Urinary bladder (tissue), 4 donors: ENCODE measurements at places on chromosomes 5 and 9.

DNA sequence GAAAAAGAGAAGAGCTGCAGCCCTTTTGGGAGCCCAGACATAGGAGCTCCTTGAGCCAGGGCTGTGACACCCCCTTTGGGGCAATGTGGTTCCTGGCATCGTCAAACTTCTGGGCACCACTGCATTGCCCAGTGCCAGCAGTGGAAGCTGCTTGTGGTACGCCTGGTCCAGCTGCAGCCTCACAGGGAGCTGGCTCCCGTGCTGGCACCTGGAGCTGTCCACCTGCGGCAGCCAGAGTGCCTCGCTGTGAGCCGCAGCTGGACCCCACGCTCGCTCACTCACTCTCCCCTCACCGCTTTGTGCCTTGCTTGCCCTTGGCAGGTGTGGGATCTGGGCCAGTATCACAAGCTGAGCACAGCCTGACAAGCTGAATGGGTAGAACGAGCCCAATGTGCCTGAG, 1150.8 kb upstream of the CDH6 start:
- DNase-seq = no peak

GRCh38 chr5:148394587-148395019, 10.8 kb downstream of the FBXO38 start:
- DNase-seq = no peak

DNA sequence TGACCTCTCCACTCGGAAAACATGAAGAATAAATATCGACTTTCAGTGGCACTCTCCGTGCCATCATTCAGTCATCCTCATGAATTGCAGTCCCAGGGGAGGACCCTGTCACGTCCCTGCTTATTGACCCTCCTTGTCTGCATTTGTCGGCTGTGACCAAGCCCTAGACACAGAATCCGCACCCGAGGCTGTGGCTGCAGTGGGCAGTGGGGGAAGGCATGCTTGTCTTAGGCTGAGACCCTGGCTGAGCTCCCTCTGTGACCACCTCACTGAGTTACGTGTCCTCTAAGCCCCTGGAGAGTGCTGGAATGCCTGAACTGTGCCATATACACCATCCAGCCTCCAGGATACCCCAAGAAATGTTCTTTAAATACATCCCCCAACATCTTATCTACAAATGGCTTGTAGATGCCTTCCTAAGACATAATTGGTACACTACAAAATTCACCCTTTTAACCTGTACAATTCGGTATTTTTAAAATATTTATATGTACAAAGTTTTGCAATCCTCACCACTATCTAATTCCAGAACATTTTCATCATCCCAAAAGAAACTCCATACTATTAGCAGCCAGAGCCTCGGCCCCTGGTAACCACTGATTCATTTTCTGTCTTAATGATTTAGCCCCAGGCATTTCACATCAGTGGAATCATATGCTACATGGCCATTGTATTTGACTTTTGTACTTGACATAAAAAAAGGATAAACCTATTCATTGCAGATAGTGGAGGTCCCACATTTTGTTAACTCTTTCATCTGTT, 80.8 kb upstream of the ICE1 start:
- DNase-seq = no peak

DNA sequence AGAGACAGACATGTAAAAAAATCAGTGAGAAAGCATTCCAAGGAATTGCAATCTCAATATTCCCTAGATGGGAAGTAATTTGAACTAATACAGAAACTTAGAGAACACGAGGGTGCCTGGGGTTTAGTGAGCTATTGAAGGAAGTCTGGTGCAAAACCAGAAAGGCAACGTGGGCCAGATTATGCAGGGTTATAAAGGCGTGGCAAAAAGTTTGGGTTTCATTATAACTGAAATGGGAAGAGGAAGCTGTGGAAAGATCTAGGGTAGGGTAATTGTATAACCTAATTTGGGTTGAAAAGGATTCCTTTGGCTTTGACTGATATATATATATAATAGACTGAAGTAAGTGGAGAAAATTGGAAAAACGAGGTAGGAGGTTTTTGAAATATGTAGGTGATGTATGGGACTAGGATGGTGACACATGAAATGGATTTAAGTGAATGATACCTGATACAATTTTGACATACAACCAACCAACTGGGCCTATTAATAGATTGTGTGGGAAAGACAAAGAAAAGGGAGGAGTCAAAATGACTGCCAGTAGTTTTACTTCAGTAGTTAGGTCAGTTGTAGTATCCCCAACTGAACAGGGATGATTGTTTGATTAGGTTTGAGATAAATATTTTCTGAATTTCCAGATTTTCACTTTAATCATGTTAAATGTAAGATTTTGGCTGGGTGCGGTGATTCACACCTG, 65.3 kb downstream of the FAM174A start:
- no peak for DNase-seq

DNA sequence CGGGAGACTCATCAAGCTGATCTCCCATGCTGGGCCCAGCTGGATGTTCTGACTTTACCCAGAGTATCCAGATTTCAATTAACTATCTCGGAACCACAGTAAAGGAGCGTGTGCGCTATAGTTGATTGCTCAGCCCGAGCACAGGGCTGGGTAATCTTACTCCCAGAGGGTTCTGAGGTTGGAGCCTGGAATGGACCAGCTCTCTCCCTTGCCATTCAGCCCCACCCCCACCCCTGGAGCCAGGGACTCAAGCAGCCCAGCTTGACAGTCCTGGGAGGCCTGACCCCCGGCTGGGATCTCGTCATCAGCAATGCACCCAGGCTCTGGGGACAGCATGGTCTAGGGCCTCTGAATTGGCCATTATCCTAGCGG, 23.7 kb upstream of the PTGES start:
- no peak for DNase-seq

DNA sequence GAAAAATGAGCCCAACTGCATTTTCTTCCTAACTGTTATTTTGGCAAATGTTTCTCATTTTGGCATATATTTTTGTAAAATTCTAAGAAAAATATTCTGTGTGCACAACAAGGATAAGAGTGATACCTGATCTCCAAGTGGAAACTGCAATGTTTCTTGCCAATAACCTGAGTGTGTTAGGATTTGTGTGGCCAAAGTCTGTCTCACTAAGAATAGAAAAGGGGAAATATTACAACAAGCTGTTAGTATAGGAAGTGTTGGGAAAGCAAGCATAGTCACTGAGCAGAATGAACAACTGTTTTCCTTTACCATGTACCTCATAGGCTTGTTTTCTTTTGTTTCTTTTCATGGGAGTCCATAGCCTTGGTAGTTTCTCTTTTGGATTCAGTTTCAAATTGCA, 624.2 kb downstream of the MTRR start:
- no peak for DNase-seq

- DNase-seq = no peak
Measured at GRCh38 chr5:142922223-142922952, 152.2 kb downstream of the ARHGAP26 start.

- no peak for DNase-seq
Measured at GRCh38 chr5:16841416-16841815, 94.7 kb downstream of the MYO10 start.

DNA sequence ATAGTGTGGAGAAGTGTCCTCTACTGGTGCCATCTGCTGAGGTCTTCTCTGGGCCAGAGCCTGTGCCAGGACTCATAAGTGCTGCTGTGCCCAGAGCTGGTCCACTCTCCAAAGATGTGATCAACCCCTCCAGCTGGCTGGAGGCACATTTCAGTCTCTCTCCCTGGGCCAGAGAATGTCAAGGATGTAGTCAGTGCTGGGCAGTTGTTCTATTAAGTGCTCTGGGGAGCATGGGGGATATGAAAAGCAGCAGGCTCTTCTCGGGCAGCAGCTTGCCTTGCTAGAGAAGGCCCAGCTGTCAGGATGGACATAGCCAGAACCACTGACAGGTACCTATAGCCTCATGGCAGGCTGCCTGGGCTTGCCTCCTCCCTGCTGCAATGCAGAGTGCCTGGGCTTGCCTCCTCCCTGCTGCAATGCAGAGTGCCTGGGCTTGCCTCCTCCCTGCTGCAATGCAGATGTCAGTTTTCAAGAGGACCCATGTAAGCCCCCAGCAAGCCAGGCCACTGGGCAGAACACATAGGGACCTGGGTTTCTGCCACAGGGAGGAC, 157.2 kb upstream of the PANK3 start:
- no peak for DNase-seq

DNA sequence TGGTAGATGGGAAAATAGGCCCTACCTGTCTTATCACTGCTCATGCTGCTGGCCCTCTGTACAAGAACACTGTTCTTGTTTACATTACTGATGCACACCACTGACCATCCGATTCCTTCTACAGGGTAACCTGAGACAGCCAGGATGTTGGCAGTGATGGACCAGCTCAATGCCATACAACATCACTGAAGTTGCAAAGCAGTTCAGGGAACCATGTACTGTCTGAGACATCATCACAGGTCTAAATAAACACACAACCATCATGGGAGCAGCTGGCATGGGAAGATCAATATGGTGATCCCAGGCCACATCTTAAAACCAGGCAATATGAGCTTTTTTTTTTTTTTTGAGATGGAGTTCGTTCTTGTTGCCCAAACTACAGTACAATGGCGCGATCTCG, 59.0 kb downstream of the IARS1 start:
- no peak for DNase-seq
